Upper lobe of right lung (tissue), 1 donor: ENCODE measurements at places on chromosomes 4 and X. TPM values are rescaled to one million over a fixed set of nuclear protein-coding genes. Genes with fewer than 3 reads are reported as not detected.

- H3K27ac ChIP-seq = no peak overlapping the region
- peaks cover 8% of the 10 kb centered on the region for H3K4me1 ChIP-seq
- no peaks in the 10 kb centered on the region for H3K36me3 ChIP-seq
- no peak overlapping the region for H3K4me3 ChIP-seq
- DNase-seq = no peak
These were observed 243.8 kb downstream of the PALLD start for GRCh38 chr4:168740691-168741090.

DNA sequence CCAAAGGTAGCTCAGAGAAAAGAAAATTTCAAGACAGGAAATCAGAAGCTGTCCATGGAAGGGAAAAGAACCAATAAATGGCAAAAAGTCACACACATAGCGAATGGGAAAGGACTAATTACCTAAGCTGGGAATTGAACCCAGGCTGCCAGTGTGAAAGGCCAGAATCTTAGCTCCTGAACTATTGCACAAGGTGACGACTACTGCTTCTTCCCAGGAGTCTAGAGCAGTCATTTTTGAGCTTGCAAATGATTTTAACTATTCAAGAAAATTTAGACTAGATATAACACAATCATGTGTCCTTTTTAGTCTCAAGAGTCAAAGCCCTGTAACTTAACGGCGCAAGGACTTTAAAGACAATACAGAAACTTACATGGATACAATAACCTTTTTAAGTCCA is 34.1 kb upstream of the ZNF81 start:
- H3K4me1 ChIP-seq = no peaks in the 10 kb centered on the region
- H3K27me3 ChIP-seq = no peaks in the 10 kb centered on the region
- no peak overlapping the region for H3K27ac ChIP-seq
- no peaks in the 10 kb centered on the region for H3K36me3 ChIP-seq

- no peak overlapping the region for H3K27ac ChIP-seq
- DNase-seq = no peak
- H3K4me3 ChIP-seq = no peak overlapping the region
- no peaks in the 10 kb centered on the region for H3K36me3 ChIP-seq
- no peaks in the 10 kb centered on the region for H3K27me3 ChIP-seq
These were observed 430.1 kb downstream of the GABRG1 start for GRCh38 chr4:45693746-45694145.

DNA sequence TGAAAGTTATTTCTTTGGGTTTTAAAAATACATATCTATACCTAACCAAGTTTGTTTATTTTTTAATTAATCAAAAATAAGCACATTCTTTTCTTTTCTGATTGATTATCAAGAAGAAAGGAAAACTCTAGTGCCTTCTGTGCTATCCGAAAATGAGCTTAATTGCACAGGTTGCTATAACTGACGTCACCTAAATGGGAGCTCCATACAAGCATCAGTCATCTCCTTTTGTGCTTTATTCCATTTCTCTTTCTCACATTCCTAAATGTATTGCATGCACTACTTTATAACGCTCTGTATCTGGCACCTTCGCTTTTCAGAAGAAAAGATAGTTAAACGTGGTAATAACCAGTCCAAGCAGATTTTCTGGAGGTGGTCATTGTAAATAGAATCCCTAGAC is 675.0 kb downstream of the STPG2 start:
- no peaks in the 10 kb centered on the region for H3K36me3 ChIP-seq
- H3K27ac ChIP-seq = no peak overlapping the region
- H3K4me1 ChIP-seq = no peaks in the 10 kb centered on the region
- no peak overlapping the region for H3K4me3 ChIP-seq
- DNase-seq = no peak

- H3K27ac ChIP-seq = no peak overlapping the region
- no peaks in the 10 kb centered on the region for H3K27me3 ChIP-seq
- DNase-seq = no peak
These were observed 1535.4 kb upstream of the ADGRL3 start for GRCh38 chr4:59664771-59665170.

DNA sequence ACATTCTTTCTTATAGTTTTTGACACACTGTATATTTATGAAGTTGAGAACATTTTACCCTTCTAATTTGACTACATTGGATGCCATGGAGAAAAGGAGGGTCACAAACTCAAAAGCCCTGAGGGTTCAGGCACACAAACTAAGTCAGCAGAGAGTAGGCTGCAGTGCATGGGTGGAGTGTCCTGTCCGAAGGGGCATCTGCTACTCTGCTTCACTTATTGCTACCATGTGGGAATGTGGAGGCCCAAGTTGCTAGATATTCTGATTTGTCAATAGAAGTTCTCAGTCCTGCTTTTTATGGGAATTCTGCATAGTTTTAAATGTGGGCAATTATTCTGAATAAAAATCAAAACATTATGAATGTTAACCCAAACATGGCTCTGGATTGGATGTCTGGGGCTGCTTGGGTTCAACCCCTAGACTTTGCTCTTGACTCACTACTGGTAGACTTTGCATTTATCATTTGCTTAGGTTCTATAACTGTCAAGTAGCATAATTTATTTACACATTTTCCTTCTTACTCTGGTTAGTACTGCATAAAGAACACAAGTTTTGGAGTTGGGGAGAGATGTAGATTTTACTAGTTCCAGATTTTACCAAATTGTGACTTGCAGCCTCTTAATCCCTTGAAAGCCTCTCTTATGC is 255.1 kb downstream of the SPRY1 start:
- no peak overlapping the region for H3K4me3 ChIP-seq
- no peaks in the 10 kb centered on the region for H3K36me3 ChIP-seq
- H3K4me1 ChIP-seq = no peaks in the 10 kb centered on the region
- H3K27ac ChIP-seq = no peak overlapping the region

GRCh38 chr4:176963121-176963520 is 170.4 kb upstream of the VEGFC start:
- no peaks in the 10 kb centered on the region for H3K36me3 ChIP-seq
- no peaks in the 10 kb centered on the region for H3K27me3 ChIP-seq
- no peaks in the 10 kb centered on the region for H3K4me1 ChIP-seq
- no peak for DNase-seq
- H3K4me3 ChIP-seq = no peak overlapping the region
- no peak overlapping the region for H3K27ac ChIP-seq

The HSPA4L gene
- 5.7 TPM for total RNA-seq

The GAGE12J gene
- total RNA-seq = not detected

The GPC4 gene
- total RNA-seq = 55.5 TPM
